NCI-H187 treated with DMSO at 0.1 percent for 48 hours (cell line): ENCODE measurements at places on chromosomes 6 and 20.

DNA sequence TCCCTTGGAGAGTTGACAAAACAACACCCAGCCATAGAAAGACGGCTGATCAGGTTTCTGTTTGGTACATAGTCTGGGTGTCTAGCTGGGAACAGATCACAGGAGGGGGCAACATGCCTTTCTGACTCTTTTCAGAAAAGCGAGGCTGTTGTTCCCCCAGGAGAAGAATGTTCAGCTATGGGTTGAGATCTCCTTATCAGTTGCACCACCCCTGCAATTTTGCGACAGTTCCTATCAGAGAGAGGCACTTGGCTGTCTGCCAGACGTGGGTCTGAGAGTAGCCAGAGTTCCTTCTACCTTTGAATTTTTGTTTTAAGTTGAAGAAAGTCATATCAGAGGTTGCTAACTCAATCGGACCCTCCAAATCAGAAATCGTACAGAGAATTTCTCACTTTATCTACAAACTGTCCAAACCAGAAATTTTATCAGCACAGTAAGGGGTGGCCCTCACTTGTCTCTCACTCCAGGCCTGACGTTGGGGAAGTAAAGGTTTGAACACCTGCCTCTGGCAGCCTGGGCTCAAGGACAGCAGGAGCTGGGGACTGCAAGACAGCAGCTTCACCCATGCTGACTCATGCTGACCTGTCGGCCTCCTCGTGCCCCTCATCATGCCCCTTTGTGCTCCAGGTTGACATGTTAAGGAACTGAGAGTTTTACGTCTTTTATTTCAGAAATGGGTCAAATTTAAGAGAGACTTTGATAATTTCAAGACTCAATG, 42.3 kb downstream of the TMC2 start:
- DNase-seq: no peak

DNA sequence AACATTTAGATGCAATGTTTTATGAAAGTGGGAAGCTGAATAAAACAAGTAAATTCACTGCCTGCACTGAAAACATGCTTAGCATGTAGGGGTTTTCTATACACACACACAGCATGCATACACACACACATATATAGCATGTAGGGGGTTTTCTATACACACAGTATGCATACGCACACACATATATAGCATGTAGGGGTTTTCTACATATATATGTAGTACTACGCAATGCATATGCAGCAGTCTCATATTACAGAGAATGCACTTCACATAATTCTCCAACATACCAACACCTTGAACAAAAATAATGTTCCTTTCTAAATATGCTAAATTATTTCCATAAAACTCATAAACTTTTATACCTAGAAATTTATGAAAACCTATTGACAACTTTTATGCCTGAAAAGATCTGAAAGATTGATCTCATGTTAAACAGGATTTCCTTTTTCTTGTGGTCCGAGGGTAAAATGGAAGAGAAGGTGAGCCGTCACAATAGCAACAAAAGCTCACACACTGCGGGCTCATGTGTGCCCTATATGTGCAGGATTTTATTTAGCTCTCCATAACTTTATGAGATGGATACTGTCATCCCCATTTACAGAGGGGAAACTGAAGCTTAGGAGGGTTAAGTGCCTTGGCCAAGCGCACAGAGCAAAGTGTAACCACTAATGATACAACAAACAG, 81.9 kb upstream of the TULP1 start:
- DNase-seq: no peak

GRCh38 chr6:107987805-107988204, 29.8 kb upstream of the SEC63 start:
- no peak for DNase-seq

GRCh38 chr6:7479801-7480266, 61.6 kb upstream of the DSP start:
- DNase-seq: peak; percentile 62

GRCh38 chr6:15948930-15949900, 179.7 kb upstream of the MYLIP start:
- peak; percentile 84 for DNase-seq

DNA sequence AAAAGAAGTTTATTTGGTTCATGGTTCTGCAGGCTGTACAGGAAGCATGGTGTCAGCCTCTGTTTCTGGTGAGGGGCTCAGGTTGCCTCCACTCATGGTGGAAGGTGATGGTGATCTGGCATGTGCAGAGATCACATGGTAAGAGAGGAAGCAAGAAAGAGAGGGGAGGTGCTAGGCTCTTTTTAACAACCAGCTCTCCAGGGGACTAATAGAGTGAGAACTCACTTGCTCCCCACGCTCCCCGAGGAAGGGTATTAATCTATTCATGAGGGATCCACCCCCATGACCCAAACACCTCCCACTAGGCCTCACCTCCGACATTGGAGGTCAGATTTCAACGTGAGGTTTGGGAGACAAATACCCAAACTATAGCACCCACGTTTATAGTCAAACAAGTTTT, 4.0 kb upstream of the GJB7 start:
- no peak for DNase-seq
